ENCODE measurements at places on chromosomes 5 and 9. TPM values are rescaled to one million over a fixed set of nuclear protein-coding genes. Genes with fewer than 3 reads are reported as not detected.
A peak's percentile ranks its signal among the peaks of the same experiment; 100 is the strongest.

The TPPP gene
- total RNA-seq, result 0.04 TPM

The TNC gene
- not detected for total RNA-seq

The IL4 gene
- not detected for total RNA-seq

The PTGES2 gene
- 86.7 TPM for total RNA-seq

The CBY3 gene
- total RNA-seq, result not detected

The SPINK5 gene
- not detected for total RNA-seq

The IFNA2 gene
- total RNA-seq, result not detected

The CDH9 gene
- not detected for total RNA-seq

The PCDHGA1 gene
- total RNA-seq, result 0.20 TPM

DNA sequence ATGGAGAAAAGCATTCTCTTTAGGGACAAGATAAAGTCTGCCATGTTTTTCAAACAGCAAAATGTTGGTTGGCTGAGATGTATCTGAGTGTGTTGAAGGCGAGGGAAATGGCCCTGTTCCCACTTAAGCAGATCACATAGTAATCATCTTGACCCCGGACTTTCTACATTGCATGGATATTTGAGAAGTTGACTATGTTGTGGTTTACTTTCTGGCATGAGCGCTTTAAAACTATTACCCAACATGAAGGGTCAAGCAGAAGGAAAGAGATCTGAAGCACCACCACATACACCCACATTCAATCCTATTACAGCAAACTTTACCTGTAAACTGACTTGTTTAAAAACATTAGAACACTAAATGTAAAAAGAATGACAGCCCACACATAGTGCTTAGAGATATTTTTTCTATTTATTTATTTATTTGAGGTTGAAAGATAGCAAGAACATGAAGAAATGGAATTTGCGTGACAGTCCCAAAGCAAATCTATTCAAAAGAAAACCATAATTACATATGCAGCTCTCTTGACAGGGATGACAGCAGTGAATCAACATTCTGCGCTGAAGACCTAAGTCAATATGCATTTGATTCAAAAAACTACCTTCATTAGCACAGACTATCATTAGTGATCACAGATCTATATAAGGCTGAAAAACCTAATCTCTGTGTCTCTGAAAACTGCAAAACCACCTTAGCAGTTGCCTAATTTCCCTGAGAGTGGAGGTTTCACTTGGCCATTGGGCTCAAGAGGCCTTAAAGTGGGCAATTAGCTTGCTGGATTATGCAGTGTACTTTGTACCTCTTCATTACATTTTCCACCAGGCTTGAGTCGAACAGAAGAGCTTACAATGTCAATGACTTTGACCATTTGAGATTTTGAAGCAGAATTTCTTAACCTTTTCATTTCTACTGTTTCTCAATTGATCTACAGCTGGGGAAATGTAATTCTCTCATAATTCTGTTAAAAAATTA lies 195.0 kb downstream of the PDE4D start:
- no peaks in the 10 kb centered on the region for H3K27me3 ChIP-seq
- no peaks in the 10 kb centered on the region for H3K36me3 ChIP-seq
- no peak overlapping the region for H3K27ac ChIP-seq
- no peaks in the 10 kb centered on the region for H3K4me1 ChIP-seq

DNA sequence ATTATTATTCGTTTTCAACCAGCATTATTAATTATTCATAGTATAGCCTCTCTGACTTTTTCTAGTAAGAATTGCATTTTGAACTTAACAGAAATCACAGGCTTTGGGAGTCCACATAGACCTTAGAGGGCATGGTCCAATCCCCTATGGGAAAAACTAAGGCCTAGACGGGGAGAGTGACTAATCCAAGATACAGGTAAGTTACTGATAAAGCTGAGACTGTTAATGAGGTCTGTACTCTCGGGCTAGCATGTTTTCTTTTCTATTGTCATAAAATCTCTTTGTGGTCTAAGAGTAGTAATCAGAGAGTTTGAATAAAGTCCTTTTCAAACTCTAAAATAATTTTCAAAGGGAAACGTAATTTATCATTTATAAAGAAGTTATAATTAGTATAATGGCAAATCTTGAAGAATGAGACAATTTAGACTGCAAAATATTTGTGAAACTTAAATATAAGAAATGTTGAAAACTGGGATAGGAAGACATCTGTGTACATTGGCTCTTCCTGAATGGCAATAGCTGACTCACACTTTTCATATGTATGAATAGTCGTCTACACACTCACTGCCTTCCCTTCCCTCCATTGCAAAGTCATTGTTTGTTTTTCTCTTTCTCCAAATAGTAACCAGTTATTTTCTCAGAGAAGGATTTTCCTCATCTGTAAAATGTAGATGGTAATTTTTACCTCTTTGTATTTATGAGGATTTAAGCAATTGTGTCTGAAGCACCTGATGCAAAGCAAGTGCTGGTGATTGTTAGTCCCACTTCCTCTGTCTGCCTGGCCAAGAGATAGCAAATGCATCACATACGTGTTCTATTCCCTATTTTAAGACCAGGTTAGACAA lies 207.9 kb upstream of the CD180 start:
- H3K36me3 ChIP-seq, result no peaks in the 10 kb centered on the region
- no peak overlapping the region for H3K4me3 ChIP-seq
- no peak for DNase-seq
- H3K27me3 ChIP-seq, result peaks cover 11% of the 10 kb centered on the region

DNA sequence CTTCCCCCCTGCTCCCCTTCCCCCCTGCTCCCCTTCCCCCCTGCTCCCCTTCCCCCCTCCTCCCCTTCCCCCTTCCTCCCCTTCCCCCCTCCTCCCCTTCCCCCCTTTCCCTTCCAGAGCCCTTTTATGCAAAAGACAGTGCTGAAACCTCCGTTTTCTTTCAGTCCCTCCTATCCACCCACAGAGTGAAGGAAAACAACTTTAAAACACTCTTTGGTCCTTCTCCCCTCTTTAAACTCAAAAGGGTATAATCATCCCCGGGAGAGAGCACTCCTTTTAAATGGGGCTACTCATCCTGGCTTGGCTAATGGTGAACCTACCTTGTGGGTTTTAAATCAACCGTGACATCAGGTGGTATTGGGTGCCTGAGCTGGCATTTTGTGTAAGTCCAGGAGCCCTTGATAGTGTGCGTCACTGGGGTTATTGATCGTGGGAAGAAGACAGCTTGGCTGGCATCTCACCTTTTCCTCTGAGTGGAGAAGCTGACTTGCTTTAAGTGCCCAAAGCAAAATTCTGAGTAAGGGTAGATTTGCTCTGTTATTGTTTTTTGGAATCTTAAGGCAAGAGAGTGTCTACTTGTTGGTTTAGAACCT lies 2.7 kb downstream of the LARP1 start:
- H3K36me3 ChIP-seq, result peaks cover 10% of the 10 kb centered on the region
- H3K27me3 ChIP-seq, result no peaks in the 10 kb centered on the region
- H3K4me3 ChIP-seq, result peak overlapping the region; percentile 79
- no peak for DNase-seq

- peaks cover 4% of the 10 kb centered on the region for H3K4me1 ChIP-seq
- H3K36me3 ChIP-seq, result no peaks in the 10 kb centered on the region
- no peaks in the 10 kb centered on the region for H3K27me3 ChIP-seq
- no peak for DNase-seq
- H3K4me3 ChIP-seq, result no peak overlapping the region
- no peak overlapping the region for H3K27ac ChIP-seq
These were observed 225.8 kb downstream of the PAX5 start for GRCh38 chr9:36808251-36808650.

GRCh38 chr9:11103525-11103924 lies 490.7 kb upstream of the PTPRD start:
- no peak for DNase-seq
- no peak overlapping the region for H3K4me3 ChIP-seq
- no peaks in the 10 kb centered on the region for H3K36me3 ChIP-seq
- H3K4me1 ChIP-seq, result no peaks in the 10 kb centered on the region
- H3K27ac ChIP-seq, result no peak overlapping the region

DNA sequence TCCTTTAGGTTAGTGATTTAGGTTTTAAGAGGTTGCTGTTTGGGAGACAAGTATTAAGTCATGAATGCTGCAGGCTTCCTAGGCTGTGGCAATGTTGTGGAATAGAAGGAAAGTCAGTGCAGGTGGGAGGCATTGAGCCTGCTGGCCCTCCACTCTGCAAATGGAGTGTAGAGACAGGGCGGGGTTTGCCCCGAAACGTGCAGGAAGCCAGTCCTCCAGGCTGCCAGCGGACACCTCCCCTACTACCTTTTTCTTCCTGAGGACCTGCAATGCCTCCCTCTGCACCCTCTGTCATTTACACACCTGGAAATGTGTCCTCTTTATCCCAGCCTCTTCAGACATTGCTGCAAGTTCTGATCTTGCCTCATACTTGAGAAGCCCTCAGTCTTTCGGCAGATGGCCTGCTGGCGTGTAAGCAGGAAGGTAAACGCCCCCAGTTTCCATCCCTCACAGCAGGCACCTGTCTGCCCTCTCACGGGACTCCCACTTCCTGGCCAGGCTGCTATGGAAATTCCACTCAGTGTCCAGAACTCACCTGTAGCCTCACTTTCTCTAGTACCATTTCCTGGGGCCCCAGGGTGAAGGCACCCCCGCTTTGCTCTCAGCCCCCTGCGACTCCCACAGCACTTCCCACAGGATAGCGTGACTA lies 81.6 kb upstream of the BOD1 start:
- H3K4me1 ChIP-seq, result peaks cover 38% of the 10 kb centered on the region
- H3K36me3 ChIP-seq, result no peaks in the 10 kb centered on the region
- DNase-seq, result no peak
- no peaks in the 10 kb centered on the region for H3K27me3 ChIP-seq
- peak overlapping the region; percentile 36 for H3K27ac ChIP-seq

GRCh38 chr9:124812441-124812876 lies 35.5 kb downstream of the OLFML2A start:
- H3K4me1 ChIP-seq, result no peaks in the 10 kb centered on the region
- no peak for DNase-seq
- no peaks in the 10 kb centered on the region for H3K27me3 ChIP-seq
- H3K4me3 ChIP-seq, result no peak overlapping the region
- no peaks in the 10 kb centered on the region for H3K36me3 ChIP-seq

GRCh38 chr9:128160603-128160987 lies 530 bp downstream of the BBLN start:
- H3K27me3 ChIP-seq, result no peaks in the 10 kb centered on the region
- peaks cover 13% of the 10 kb centered on the region for H3K4me1 ChIP-seq
- peak overlapping the region; percentile 81 for H3K4me3 ChIP-seq
- no peak for DNase-seq
- H3K27ac ChIP-seq, result peak overlapping the region; percentile 46

- DNase-seq, result no peak
- H3K36me3 ChIP-seq, result no peaks in the 10 kb centered on the region
- no peak overlapping the region for H3K27ac ChIP-seq
- no peaks in the 10 kb centered on the region for H3K4me1 ChIP-seq
- H3K4me3 ChIP-seq, result no peak overlapping the region
These were observed 369.6 kb downstream of the CYLC2 start for GRCh38 chr9:103364753-103365152.

- DNase-seq, result no peak
- H3K36me3 ChIP-seq, result peaks cover 27% of the 10 kb centered on the region
- H3K4me3 ChIP-seq, result no peak overlapping the region
- H3K27ac ChIP-seq, result no peak overlapping the region
These were observed 89.6 kb downstream of the OSMR start for GRCh38 chr5:38935437-38935836.

GRCh38 chr9:78031893-78032729 lies 500 bp upstream of the GNAQ start:
- no peaks in the 10 kb centered on the region for H3K36me3 ChIP-seq
- DNase-seq, result peak; percentile 21
- H3K27me3 ChIP-seq, result peaks cover 52% of the 10 kb centered on the region
- peak overlapping the region; percentile 85 for H3K4me3 ChIP-seq

DNA sequence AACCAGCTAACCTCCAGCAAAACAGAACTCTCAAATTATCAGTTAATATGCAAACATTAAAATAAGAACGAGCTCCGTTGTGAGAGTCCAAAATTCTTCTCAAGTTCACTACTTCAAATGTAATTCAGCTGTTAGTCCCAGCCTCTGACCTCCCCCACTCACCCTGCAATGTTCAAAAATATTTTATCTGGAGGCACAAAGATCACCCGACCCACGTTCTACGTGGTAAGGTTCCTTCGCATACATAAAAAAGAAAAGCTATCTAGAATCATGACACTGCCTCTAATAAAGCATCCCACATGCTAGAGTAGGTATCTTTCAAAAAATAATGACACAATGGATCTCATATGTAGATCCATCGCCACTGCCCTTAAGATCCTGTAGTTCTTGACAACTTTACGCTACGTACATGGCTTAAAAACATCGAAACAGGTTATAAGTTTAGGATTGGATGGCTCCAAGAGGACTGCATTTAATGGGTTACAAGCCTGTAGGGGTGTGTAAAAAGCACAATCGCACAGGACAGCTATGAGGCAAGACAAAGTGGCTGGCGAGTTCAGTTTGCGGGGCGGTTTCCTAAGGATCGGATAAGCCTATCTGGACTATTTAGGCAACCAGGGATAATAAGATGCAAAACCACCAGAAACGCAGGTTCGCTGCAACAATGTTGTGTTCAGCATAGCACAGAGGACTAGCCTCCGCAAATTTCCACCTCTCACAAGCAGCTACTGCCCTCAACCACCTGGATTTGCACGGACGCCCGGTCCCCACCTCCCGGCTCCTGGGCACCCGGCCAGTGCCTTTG lies 969 bp downstream of the CLK4 start:
- peaks cover 29% of the 10 kb centered on the region for H3K36me3 ChIP-seq
- peak overlapping the region; percentile 98 for H3K4me3 ChIP-seq
- H3K4me1 ChIP-seq, result peaks cover 54% of the 10 kb centered on the region
- DNase-seq, result no peak

GRCh38 chr9:70868041-70868440 lies 253.4 kb downstream of the TRPM3 start:
- no peak overlapping the region for H3K27ac ChIP-seq
- H3K4me3 ChIP-seq, result no peak overlapping the region
- H3K4me1 ChIP-seq, result no peaks in the 10 kb centered on the region

GRCh38 chr5:41951224-41951623 lies 26.1 kb downstream of the FBXO4 start:
- no peaks in the 10 kb centered on the region for H3K27me3 ChIP-seq
- no peaks in the 10 kb centered on the region for H3K4me1 ChIP-seq
- H3K4me3 ChIP-seq, result no peak overlapping the region
- no peak overlapping the region for H3K27ac ChIP-seq

GRCh38 chr9:94086486-94087345 lies 2.5 kb downstream of the PTPDC1 start:
- H3K4me3 ChIP-seq, result no peak overlapping the region
- H3K36me3 ChIP-seq, result peaks cover 12% of the 10 kb centered on the region
- no peaks in the 10 kb centered on the region for H3K4me1 ChIP-seq
- no peak for DNase-seq
- no peak overlapping the region for H3K27ac ChIP-seq
- H3K27me3 ChIP-seq, result no peaks in the 10 kb centered on the region

GRCh38 chr9:14715102-14715501 lies 7.4 kb downstream of the CER1 start:
- no peak overlapping the region for H3K27ac ChIP-seq
- no peak overlapping the region for H3K4me3 ChIP-seq
- no peak for DNase-seq

GRCh38 chr5:112706446-112707016 lies 31.2 kb upstream of the APC start:
- H3K4me1 ChIP-seq, result peaks cover 43% of the 10 kb centered on the region
- H3K4me3 ChIP-seq, result peak overlapping the region; percentile 95
- H3K27ac ChIP-seq, result peak overlapping the region; percentile 87

- H3K36me3 ChIP-seq, result no peaks in the 10 kb centered on the region
- DNase-seq, result no peak
- H3K4me3 ChIP-seq, result no peak overlapping the region
- no peak overlapping the region for H3K27ac ChIP-seq
- H3K4me1 ChIP-seq, result no peaks in the 10 kb centered on the region
These were observed 39.0 kb upstream of the AOPEP start for GRCh38 chr9:94687451-94687850.
